ENCODE measurements at places on chromosomes 4 and X.

GRCh38 chr4:102627831-102628523, 126.8 kb downstream of the NFKB1 start:
- DNase-seq: peak; percentile 11

DNA sequence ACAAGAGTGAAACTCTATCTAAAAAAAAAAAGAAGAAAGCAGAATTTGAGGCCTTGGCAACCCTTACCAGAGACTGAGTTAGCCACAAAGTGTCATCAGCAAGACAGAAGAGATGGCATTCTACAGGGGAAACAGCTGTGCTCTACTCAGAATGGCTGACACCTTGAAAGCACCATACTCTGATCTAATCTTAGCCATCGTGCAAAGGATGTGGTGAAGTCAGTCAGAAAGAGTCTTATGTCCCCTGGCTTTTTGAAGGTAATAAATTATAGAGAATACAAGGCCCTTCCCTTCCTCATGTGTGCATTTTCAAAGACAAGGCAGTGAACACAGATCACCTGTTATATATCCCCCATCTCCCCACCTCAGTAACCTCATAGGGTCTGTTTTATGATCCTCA, 13.2 kb downstream of the CLNK start:
- DNase-seq: peak; percentile 61

DNA sequence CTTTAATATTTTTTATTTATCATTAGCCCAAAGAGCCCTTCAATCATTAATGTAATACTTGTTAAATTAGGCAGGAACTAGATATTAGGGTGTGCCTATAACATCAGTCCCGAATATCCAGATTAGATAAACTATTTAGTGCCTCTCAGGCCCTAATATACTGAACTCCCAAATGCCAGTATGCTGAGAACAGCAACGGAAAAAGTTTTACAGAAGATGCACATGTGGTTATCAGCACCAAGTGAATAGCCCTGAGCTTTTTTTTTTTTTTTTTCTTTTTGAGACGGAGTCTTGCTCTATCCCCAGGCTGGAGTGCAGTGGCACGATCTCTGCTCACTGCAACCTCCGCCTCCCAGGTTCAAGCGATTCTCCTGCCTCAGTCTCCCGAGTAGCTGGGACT, 13.0 kb upstream of the ELF2 start:
- no peak for DNase-seq

DNA sequence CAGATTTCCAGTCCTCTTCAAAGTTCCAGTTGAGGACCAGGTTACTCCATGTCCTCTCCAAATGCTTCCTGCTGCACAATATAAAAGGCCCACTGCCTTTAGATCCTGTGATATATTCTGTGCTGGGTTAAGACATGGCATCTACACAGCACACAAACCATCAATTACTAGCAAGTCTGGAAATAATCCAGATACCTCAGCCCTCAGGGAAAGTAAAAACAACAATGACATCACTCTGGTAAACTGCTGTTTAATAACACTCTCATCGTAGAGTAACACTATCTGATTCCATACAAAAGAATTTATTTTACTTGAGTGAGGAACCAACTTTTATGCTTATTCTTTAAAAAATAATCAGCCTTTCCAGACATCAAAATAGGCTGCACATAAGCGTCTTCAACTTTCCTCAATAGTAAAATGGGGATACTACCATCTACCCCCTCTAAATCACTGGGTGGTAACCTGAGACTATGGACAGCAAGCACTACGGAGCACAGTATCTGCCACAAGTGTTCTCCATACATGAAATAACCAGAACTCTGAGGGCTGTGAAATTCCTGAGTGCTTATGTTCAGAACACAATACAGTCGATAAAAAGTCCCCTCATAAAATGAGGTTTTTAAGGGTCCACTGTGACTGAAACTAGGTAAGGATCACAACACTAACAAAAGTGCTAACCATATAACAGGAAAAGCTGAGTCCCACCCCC, 53.4 kb downstream of the ABCG2 start:
- no peak for DNase-seq

Measured in CD4-positive, alpha-beta T cell treated with Interleukin-4 for 1 hour (primary cell).